Breast epithelium (tissue), 4 donors: ENCODE measurements at places on chromosomes 5 and 9. TPM values are rescaled to one million over a fixed set of nuclear protein-coding genes. Genes with fewer than 3 reads are reported as not detected.

DNA sequence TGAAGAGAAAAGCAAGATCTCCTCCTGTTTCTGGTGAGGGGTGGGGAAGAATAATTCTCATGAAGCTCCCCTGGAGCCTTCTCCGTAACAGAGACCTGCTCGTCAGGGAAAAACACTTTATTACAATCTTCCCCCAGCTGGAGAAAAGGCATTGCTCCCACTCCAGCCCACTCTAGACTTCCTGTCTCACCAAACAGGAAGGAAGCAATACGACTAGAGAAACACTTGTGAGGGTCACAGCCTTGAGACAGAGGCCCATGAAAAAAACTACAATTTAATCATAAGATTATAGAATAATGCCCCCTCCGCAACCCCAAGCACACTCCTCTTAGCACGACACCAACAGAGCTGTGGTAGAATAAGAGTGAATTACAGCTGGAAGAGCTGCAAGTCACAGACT is 197.2 kb upstream of the S1PR3 start:
- no peak overlapping the region for H3K4me3 ChIP-seq
- H3K36me3 ChIP-seq = no peaks in the 10 kb centered on the region
- H3K27me3 ChIP-seq = no peaks in the 10 kb centered on the region
- no peak overlapping the region for H3K27ac ChIP-seq
- DNase-seq = no peak

DNA sequence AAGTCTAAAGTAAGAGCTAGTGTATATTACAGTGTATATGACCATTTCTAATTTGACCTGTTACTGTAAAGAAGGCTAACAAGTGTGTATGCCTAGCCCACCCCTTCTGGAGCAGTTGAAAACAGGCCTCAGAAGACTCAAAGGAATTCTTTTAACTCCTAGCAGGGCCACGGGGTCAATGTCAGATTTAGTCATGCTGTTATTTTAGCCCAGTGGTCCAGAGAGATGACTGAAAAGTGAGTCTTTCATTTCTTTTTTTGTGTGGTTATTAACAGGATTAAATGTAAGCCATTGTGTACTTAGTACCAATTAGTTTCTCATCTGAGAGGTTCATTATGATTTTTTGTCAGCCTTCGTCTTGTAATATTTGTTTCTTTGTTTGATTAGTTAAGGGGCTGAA is 24.4 kb downstream of the ZCCHC7 start:
- DNase-seq = no peak
- no peaks in the 10 kb centered on the region for H3K27me3 ChIP-seq
- no peaks in the 10 kb centered on the region for H3K4me1 ChIP-seq
- H3K36me3 ChIP-seq = no peaks in the 10 kb centered on the region
- no peak overlapping the region for H3K4me3 ChIP-seq

DNA sequence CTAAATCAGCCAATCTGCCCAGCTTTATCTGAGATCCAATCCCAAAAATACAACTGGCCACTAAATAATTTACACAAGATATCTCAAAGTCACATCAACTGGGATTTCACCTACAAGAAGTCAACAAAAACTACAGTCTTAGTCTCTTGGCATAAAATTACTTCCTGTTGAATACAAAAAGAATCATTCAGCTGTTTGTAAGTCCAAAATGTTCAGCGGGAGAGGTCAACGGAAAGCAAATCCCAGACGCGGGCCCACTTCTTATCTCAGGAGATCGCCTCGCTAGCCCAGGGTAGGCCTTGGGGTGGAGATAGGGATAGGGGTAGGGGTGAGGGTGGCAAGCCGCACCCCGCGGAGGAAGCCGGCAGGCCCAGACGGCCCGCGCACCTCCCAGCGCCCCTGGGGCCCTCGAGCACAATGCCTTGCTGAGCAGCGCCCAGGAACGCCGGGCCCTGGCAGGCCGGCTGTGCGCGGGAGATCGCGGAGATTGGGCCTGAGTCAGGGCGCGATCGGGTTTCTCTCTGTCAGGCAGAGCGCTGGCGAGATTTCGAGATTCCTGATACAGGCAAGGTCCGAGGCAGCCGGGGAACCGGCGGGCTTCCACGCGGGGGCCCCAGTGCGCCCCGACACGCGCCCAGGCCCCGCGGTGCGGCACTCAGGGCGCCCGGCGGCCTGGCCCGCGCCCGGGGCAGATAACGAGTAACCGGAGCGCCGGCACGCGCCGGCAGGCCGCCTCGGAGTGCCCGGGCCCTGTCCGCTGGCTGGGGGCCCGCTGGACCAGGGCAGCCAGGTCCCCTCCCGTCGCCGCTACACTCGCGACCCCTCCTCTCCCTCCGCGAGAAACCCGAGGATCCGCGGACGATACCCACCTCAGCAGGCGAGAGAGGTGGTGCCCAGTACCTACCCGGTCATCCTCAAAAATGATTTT is 601 bp downstream of the HINT1 start:
- peak; percentile 57 for DNase-seq
- H3K27ac ChIP-seq = peak overlapping the region; percentile 98
- H3K4me1 ChIP-seq = no peaks in the 10 kb centered on the region
- no peaks in the 10 kb centered on the region for H3K27me3 ChIP-seq
- H3K4me3 ChIP-seq = peak overlapping the region; percentile 96

DNA sequence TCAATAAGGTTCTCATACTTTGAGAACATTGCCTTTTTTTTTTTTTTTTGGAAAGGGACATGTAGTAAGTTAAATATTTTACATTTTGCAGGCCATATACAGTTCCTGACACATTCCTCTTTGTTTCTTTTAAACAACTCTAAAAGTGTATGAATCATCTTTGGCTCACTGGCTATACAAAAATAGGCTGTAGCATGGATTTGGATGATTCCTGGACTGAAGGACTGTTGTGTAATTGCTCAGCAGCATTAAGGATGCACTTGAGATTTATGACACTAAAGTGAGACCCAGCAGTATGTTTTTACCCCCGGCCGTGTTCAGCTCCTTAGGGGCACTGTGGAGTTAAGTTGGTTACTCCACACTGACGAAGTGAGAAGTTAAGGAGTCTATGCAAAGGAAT is 41.3 kb downstream of the VPS13A start:
- no peak overlapping the region for H3K27ac ChIP-seq
- DNase-seq = no peak
- H3K4me1 ChIP-seq = no peaks in the 10 kb centered on the region

- no peaks in the 10 kb centered on the region for H3K4me1 ChIP-seq
- H3K4me3 ChIP-seq = no peak overlapping the region
- DNase-seq = no peak
- H3K36me3 ChIP-seq = no peaks in the 10 kb centered on the region
- H3K27me3 ChIP-seq = no peaks in the 10 kb centered on the region
These were observed 122.5 kb upstream of the RFX3 start for GRCh38 chr9:3648266-3648665.

DNA sequence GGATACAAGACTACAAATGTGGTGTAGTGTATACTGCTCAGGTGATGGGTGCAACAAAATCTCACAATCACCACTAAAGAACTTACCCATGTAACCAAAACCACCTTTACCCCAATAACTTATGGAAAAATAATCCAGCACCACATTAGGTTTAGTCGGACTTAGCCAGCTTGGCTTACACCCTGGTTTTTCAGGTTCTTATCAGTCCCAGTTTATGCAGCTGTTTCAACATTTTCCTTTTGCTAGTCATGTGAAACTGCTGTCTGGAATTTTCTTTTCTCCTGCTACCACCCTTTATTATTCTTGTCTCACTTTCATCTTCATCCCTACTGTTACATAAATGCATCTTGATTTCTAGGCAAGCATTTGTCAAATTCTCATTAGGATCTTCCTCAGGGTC is 51.5 kb downstream of the STK32A start:
- no peak overlapping the region for H3K27ac ChIP-seq
- no peak overlapping the region for H3K4me3 ChIP-seq
- DNase-seq = no peak
- no peaks in the 10 kb centered on the region for H3K27me3 ChIP-seq
- H3K4me1 ChIP-seq = no peaks in the 10 kb centered on the region
- no peaks in the 10 kb centered on the region for H3K36me3 ChIP-seq

DNA sequence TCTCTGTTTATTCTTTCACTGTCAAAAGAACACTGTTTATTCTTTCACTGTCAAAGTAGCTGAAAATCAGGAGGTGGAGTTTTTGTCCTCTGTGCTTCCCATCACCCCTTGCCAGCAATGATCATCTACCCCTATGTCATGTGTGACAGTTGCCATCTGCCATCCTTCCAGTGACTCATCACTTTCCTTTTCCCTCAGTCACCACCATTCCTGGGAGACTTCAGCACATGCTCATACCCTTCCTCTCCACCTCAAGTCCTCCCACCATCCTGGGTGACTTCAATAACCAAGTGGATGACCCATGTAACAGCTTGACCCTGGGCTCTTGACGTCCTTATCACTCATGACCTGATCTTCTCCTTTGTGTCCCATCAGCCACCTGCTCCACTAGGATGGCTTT is 43.3 kb upstream of the RASEF start:
- DNase-seq = no peak
- no peak overlapping the region for H3K27ac ChIP-seq
- no peaks in the 10 kb centered on the region for H3K27me3 ChIP-seq
- H3K4me1 ChIP-seq = no peaks in the 10 kb centered on the region
- H3K4me3 ChIP-seq = no peak overlapping the region

DNA sequence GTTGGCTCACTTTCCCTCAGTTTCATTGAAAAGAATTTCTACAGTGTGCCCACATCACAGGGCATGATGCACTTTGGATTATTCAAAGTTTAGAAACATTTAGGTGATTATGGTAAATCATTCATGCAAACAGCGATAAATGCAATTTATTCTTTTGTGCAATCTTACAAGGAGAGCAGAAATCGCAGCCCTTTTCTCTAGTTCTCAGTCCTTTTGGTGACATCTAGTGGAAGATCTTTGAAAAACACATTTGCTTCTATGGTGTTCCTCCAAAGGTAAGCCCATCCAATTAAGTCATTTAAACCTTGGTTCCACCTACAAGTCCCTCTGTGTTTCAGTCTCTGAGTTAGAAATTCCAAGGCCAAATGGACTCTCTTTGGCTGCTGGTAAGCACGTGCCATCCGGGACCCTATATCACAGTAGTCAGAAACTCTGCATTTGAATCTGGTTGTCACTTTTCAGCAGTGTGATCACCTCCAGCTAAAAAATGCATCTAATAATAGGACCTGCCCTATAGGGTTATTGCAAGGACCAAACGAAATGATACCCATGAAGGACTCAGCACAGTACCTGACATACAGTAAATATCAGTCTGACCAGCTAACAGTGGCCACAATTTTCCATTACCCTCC is 66.4 kb downstream of the MACROH2A1 start:
- no peaks in the 10 kb centered on the region for H3K36me3 ChIP-seq
- H3K27ac ChIP-seq = no peak overlapping the region
- no peak for DNase-seq
- no peaks in the 10 kb centered on the region for H3K4me1 ChIP-seq
- H3K27me3 ChIP-seq = no peaks in the 10 kb centered on the region

GRCh38 chr5:8720506-8720905 is 825.4 kb downstream of the SEMA5A start:
- no peaks in the 10 kb centered on the region for H3K27me3 ChIP-seq
- no peak overlapping the region for H3K27ac ChIP-seq
- no peak for DNase-seq

GRCh38 chr9:32742296-32742695 is 41.0 kb upstream of the TMEM215 start:
- no peaks in the 10 kb centered on the region for H3K36me3 ChIP-seq
- no peak overlapping the region for H3K27ac ChIP-seq
- DNase-seq = no peak
- no peak overlapping the region for H3K4me3 ChIP-seq
- H3K4me1 ChIP-seq = no peaks in the 10 kb centered on the region

GRCh38 chr5:149667084-149667828 is 62.9 kb upstream of the PPARGC1B start:
- H3K4me3 ChIP-seq = no peak overlapping the region
- H3K27ac ChIP-seq = no peak overlapping the region
- DNase-seq = no peak
- no peaks in the 10 kb centered on the region for H3K36me3 ChIP-seq
- H3K4me1 ChIP-seq = no peaks in the 10 kb centered on the region

DNA sequence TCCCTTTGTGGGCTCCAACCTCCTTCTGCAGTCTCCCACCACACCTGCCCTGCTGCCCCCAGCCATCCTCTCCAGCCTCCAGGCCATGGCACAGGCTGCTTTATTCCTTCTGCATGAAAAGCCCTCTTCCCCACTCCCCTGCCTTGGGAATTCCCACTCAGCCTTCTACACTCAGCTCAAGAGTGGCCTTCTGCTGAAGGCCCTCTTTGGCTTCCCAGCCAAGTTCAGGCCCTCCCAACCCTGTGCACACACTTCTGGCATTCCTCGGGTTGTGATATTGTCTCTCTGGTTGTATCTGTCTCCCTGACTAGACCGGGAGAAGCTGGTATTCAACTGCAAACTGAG is 5.7 kb downstream of the SHB start:
- no peaks in the 10 kb centered on the region for H3K27me3 ChIP-seq
- H3K4me1 ChIP-seq = peaks cover 5% of the 10 kb centered on the region
- no peak overlapping the region for H3K27ac ChIP-seq
- no peak overlapping the region for H3K4me3 ChIP-seq

GRM6 gene
- total RNA-seq = not detected

FBP2 gene
- not detected for total RNA-seq

FOXD4L6 gene
- total RNA-seq = not detected

AIF1L gene
- 12.5 TPM for total RNA-seq

TUBB4B gene
- 188 TPM for total RNA-seq

FOXD4 gene
- 0.44 TPM for total RNA-seq

FAM221B gene
- total RNA-seq = 0.15 TPM
